ENCODE measurements at places on chromosomes 6 and 20.

DNA sequence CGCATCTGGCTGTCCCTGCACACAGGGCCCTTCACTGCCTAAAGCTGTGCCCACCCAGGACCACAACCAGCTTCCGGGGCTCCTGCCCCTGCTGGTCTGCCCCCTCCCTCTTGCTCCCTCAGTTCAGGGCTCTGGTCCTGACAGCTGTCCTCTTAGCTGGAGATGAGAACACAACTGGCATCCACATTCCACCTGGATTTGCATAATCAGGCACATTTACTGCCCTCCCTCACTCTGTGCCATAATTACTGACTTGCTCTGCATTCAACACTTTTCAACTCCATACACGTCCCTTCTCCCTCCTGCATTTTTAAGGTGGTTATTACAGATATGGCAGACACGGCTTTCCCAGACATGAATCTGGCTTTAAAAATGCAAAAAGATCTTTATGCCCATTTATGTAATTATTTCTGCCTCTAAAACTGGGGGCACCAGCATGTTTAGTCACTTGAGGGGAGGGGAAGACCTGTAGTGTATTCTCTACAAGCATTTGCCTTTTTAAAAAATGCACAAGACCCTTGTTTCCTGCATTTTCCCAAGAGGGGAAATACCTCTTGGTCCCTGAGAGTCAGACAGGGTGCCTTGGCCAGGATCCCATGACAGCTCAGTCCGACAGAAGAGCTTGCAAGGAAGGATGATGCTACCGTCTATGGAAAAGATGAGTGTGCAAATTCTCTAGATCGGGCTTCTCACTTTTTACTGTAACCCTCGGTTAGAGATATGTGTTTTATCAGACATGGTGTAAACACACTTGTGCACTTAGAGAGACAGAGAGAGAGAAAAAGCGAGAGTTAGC is 401.8 kb downstream of the PREX1 start:
- DNase-seq: no peak

DNA sequence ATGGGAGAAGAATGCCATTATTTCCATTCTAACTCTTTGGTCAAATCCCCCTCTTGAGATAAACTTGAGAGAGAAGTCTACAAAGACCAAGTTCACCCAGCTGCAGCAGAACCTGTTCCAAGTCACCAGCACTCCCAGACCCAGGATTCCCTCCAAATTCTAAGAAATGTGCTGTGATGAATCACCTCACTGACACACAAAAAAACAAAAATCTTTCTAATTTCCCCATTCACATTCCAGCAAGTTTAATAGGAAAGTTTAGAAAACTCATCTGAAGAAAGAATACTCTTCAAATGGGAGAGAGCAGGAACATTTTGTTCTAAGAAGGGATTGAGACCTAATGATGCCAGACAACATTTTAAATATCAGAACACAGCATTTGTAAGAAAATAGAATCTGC is 213.6 kb upstream of the PLCB4 start:
- no peak for DNase-seq

GRCh38 chr20:21361266-21361665 is 36.1 kb downstream of the NKX2-4 start:
- no peak for DNase-seq

GRCh38 chr6:20686142-20686541 is 151.9 kb downstream of the CDKAL1 start:
- no peak for DNase-seq

DNA sequence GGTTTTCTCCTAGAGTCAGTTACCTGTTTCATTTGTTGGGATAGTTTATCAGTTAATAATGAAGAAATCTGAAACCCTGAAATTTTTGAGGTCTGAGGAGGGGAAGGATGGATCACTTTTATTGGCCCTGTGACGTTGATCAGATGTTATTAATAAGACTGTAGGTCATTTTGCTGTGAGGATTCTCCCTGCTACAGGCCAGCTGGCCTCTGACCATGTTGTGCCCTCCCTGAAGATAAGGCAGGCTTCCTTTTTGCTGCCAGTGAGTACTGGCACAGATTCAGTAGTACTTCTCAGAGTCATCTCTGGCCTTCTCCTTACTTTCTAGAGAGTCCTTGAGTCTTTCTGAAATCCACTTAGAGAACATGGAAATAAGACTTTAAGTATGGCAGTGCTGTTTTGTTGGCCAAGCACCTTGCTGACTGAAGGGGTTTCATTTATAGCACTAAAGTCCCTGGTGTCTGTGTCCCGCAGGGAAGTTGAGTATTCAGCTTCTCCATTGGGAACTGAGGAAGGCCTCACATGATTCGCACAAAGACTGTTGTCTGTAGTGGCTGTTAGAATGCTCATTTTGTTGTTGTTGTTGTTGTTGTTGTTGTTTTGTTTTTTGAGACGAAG is 202.6 kb downstream of the DTNBP1 start:
- no peak for DNase-seq

- no peak for DNase-seq
These were observed 88.1 kb upstream of the ZFP64 start for GRCh38 chr20:52279706-52280105.

DNA sequence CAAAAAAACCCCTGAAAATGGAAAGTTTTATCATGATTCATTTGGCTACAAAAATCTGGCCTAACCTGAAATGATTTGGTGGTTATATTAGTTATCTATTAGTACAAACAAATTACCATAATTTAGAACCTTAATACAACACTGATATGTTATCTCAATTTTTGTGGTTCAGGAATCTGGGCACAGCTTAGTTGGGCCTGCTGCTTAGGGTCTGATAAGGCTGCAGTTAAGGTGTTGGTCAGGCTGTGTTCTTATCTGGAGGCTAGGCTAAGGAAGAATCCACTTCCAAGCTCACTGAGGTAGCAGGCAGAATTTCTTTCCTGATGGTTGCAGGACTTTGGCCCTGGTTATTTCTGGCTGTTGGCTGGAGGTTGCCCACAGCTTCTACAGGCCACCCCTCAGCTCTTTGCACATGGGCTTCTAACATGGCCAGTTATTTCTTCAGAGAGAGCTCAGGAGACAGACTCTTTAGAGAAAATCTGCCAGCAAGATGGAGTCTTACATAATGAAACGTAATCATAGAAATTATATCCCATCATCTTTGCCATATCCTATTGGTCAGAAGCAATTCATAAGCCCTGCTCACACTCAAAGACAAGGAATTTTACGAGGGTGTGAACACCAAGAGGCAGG is 11.4 kb downstream of the TRIM38 start:
- DNase-seq: no peak

DNA sequence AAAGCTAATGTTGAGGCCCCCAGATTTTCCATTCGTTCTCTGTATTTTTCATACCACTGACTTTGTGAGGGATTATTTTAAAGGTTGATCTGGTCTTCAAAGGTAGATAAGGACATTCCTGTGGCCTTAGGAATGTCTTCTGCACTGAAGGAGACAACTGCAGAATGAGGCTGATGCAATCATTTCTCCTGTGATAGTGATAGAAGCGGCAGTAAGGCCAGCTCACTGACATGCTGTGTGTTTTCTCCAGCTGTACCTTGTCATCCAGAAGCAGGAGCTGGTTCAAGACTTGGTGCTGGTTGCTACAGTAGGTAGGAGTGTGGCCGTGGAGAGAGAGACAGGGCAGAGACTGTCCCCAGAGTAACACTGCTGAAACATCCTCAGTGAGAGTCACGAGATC is 53.8 kb downstream of the DCBLD1 start:
- DNase-seq: no peak

DNA sequence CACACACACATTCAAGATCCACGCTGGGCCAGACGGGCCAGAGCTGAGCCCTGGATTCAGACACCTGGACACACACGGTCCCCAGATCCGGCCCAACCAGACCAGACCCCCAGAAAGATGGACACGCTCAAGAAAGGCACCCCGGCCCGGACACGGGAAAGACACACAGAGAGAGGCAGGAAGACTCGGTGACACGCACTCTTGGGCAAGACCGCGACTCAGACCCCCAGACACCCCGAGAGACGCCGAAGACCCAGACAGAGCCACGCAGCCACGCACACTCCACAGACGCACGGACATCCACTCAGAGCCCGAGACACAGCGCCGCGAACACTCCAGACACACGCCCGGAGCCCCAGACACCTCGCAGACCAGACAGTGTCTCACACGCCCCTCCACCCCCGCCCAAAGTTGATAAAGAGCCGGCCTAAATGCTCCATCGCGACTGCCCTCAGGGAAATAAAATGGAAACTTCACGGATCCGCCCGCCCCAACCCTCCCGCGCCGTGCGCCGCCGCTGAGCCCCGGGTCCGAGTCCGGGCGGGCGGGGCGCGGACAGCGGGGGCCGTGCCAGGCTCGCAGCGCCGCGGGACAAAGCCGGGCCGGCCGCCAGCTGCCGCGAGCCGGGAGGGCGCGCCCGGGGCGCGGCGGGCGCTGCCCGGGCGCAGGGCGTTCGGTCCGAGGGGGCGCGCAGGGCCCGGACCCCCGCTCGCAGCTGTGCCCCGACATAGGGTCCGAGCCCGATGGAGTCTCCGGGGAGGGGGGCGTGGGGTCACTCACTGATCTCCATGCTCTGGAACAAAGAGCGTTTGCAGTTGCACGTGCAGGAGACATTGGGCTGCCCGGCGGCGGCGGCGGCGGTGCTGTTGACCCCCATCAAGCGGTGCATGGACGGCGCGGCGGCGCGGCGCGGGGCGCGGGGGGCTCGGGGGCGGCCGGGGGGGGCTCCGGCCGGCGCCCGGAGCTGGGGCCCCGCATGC is 831 bp downstream of the PMEPA1 start:
- no peak for DNase-seq

- DNase-seq: no peak
These were observed 97.6 kb downstream of the CD164 start for GRCh38 chr6:109284675-109285074.

DNA sequence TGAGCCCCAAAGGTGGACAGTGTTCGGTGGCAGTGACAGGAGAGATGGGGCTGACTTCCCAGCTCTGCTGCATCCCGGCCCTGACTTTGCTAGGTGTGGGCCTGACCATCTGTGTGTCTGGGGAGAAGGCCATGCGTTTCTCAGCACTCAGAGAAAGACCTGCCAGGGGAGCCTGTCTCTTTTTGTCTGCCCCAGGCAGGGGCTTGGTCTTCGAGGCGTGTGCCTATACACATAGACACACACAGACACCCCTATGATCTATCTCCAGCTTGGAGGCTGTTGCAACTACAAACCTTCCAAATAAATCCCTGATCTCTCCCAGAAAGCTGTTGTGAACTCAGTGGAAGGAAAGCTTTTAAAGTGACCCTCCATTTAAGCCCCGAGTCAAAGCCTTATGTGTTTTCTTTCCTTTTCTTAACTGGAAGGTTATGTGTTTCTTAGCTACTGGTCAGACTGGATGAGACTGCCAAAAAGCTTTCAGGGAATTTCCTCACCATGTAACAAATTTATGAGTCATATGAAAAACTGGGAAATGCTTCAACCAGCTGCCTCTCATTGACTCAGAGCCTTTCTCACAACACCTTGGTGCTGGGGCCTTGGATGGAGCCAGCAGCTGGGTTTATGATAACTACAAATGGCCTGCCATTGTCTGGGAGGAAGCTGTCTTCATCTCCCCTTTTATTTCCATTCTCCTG is 102.6 kb downstream of the CDC5L start:
- no peak for DNase-seq

GRCh38 chr20:45085289-45085688 is 15.6 kb downstream of the KCNS1 start:
- DNase-seq: no peak

DNA sequence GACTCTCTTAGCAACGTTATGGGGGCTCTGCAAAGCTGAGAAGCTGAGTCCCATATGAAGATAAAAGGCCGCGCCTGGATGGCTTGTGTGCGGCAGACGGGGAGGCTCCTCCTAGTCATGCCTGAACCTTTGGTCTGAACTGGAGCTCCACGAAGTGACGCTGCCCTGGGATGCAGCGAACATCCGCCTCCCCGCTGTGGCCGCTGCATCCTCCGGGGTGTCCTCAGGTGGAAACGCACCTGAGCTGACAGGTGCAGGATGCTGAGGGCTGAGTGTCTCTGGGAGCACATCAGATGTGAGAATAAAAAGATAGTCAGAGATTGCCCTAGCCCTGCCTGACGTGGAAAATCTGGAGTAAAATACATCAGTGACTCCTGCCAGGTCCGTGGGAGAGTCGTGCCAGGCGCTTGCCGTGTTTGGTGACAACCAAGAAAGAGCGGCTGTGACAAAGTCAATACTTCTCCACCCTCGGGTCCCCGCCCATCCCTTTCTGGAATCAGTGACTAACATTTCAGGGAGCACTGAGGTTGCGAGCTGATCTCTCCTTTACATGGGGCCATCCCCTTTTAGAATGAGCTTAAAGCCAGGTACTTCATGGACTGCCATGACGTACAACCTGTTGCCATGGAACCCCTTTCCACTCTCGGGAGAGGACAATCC is 162.8 kb upstream of the AFDN start:
- DNase-seq: no peak

DNA sequence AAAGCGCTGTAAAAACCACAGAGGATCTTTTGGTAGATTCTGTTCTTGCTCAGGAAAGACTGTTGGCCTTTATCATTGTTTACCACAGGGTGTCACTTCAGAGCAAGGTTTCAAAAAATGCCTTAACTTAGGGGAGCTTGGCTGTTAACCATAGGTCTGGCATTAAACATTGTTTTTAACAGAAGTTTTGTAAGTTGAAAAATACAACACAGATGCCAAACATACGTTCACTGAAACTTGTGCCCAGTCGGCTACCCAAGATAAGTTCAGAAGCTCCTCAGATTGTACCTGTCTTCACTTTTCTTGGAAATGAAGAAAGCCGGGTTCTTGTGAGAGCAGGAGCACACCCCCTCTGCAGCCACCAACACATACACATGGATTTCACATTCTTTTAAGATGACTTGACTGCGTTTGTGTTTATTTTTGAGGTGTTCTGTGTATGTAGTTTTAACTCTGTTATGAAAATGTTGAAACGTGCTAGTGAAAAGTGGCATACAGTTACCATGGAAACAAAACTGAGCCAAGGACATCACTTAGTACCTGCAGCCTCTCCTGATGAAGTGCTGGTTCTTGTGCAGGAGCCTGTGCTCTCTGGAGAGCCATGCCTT is 64.9 kb downstream of the SYCP2L start:
- DNase-seq: no peak

GRCh38 chr6:45195137-45195536 is 133.0 kb upstream of the RUNX2 start:
- no peak for DNase-seq

- DNase-seq: no peak
These were observed 134.6 kb downstream of the GRM4 start for GRCh38 chr6:34011264-34011663.

GRCh38 chr6:54085541-54085940 is 25.7 kb upstream of the MLIP start:
- DNase-seq: no peak

- no peak for DNase-seq
These were observed 473.0 kb downstream of the BMP2 start for GRCh38 chr20:7240490-7240889.

GRCh38 chr20:45044601-45045000 is 56.3 kb downstream of the KCNS1 start:
- no peak for DNase-seq

GRCh38 chr6:4802312-4802935 is 26.2 kb downstream of the CDYL start:
- DNase-seq: no peak
